ENCODE measurements at places on chromosomes 2 and 18.

- DNase-seq = no peak
Observed at GRCh38 chr2:20627712-20628380, 23.1 kb downstream of the HS1BP3 start.

DNA sequence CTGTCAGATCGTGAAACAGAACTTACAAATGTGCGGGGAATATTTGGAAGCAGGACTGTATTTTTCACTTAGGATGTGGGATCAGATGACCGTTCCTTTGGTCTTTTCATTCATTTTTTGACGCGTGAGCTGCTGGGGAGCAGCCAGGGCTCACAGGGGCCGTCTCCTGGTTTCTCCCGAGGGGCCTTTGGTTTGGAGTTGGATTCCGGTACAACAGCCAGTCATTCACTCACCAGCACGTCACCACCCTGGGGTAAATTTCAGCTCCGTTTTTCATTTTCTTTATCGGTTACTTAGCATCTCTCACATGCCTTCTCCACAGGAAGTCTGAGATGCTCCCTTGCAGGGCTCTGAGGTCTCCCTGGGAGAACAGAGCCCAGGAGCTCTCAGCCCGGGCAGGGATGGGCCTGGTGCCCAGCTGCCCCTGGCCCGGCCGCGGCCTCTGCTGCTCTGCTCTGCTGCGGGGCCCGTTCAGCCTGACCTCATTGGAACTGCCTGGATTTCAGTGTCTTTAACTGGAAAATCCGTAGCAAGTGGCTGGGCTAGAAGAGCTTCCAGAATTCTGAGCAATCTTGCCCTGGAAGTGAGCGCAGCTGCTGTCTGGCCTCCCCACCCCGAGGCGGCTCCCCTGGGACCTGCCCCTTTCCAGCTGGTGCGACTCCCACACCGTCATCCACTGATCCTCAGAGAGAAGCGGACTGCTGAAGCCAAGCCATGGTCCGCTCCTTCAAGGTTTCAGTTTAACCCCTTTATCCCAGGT, 335.6 kb downstream of the EIPR1 start:
- no peak for DNase-seq

- no peak for DNase-seq
Observed at GRCh38 chr2:219116776-219117646, 43.6 kb downstream of the NHEJ1 start.

GRCh38 chr18:48053881-48054816, 123.7 kb upstream of the SMAD2 start:
- DNase-seq = no peak

DNA sequence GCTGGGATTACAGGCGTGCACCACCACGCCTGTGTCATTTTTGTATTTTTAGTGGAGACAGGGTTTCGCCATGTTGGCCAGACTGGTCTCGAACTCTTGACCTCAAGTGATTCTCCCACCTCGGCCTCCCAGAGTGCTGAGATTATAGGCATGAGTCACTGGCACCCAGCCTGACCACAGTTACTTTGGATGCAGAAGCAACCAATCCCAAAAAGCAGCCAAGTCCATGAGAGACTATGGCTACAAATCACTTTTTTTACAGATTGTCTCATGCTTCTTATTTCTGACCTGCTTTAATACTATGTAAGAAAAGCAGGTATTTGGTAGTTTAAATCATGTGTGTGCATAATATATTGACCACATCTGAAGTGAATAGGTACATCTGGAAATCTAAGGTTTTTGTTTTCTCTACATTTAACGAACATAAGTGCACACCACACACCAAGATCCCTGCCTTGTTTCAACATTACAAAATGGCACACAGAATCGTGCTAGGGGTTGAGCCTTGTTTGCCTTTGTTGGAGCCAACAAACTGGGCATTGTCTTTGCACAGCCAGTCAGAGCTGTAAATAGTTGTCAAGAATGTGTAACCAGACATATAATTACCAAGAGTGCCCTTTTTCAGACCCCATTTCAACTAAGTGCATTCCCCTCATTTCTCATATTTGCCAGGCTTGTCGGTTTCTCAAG, 18.3 kb upstream of the MAP4K4 start:
- no peak for DNase-seq

DNA sequence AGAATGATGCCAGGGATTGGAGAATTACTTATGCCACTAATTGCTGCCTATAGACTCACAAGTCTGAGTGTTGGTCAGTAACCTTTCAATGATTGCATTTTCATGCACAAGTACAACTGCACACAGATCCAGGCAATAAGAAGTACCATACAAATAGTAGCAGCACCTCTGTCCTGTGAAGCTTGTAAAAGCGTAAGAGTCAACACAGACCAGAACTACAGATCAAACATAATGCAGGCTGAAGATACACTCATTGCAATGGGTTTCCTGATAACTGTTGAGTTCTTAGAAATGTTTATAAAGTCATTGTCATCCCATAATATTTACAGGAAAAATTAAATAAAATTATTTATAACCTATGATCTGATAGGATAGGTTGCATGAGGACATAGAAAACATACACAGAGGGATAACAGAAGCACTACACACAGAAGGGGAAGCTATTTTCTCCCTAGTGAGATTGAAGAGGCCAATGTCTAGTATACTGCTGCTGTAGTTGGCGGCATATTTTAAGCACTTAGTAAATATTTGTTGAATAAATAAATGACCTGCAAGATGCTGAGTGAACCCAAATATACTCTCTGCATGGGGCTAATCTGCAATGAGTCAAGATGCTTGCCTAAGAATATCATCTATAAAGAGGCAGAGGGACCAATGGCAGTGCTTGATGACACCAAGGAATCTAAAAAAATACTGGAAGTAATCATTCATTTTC, 5.7 kb upstream of the PIK3C3 start:
- no peak for DNase-seq

DNA sequence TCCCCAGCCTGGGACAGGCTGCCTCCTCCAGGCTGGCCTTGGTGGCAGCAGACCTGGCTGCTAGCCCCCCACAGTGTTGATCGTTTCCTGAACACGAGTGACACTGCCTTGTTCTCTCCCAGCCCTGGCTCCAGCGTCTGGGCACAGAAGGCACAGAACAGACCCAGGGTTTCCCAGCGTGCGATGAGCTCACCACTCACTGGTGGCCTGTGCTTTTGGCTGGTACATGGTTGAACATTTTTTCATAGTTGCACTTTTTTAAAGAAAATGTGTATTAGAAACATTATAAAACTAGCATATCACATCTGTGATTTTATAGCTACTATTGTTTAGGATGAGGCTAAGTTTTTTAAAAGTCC, 40.9 kb downstream of the SCTR start:
- no peak for DNase-seq

- DNase-seq = no peak
Observed at GRCh38 chr2:196384729-196385128, 213.4 kb upstream of the STK17B start.

DNA sequence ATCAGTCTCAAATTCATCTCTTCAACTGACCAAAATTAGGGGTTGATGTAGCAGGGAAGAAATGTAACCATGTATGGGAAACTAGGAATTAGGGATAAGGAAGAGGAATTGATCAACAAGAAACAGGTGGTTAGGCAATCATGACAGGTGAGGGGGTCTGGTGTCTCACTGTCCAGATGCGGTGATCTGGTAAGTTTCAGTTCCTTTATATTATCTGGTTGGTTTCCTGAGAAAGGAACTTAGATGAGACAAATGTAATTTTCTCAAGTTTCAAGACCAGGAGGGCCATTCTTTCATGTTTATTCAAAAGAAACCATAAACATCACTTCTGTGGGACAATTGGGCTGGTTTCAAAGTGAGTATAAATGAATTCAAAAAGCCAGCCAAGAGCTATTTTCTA, 306.2 kb upstream of the KCNJ3 start:
- DNase-seq = no peak

GRCh38 chr18:44732238-44732563, 51.5 kb downstream of the SETBP1 start:
- no peak for DNase-seq

- no peak for DNase-seq
Observed at GRCh38 chr18:51212606-51213005, 15.1 kb upstream of the MEX3C start.

- no peak for DNase-seq
Observed at GRCh38 chr18:31657823-31658669, 26.3 kb downstream of the B4GALT6 start.

DNA sequence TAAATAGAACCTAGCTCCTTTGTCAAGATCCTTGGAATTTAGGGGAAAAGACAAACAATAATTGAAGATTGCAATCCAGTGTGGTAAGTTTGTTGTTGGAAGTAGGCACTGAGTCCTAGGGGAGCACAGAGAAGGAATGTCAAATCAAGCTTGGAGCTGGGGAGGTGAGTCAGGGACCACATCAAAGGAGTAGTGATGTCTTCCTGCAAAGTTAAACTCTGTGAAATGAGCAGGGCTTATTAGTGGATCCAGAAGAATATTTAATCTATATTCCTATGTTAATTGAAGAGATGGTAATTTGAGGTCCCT, 41.7 kb upstream of the NABP1 start:
- no peak for DNase-seq

DNA sequence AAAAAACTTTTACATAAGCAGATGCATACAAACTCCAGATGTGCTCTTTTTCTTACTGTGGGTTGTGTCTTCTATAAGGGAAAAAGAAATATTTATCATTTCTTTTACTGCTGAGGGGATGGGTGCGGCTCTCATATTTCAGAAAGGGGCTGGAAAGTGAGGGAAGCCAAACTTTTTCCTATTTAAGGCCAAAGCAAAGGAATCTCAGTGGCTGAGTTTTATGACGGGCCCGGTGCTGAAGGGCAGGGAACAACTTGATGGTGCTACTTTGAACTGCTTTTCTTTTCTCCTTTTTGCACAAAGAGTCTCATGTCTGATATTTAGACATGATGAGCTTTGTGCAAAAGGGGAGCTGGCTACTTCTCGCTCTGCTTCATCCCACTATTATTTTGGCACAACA, at the start of gene COL3A1:
Gene COL3A1 (plus strand): TSS at position 210 of the 400 bp plus-strand sequence. CDS start 117 bp downstream, at position 327.
- no peak for DNase-seq

- no peak for DNase-seq
Observed at GRCh38 chr2:37812414-37812813, 112.7 kb upstream of the RMDN2 start.

DNA sequence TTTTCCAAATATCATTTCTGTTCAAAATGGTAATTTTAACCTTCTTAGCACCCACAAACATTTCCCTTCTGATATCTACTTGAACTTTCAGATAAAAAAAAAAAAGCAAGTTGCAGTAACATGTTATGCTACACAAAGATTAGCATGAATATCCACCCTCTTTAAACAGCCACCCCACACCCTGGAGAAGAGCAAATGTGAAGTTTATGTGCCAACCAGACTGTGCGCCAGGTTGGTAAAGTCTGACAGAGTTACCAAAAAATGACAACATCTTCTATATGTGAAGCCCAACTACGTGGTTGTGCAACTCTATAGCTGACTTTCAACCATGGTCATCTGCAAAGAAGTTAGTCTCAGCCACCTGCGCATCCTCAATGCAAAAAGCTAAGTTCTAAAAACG, 62.6 kb downstream of the BCL11A start:
- no peak for DNase-seq

- no peak for DNase-seq
Observed at GRCh38 chr2:95091885-95092555, 29.6 kb downstream of the MRPS5 start.

DNA sequence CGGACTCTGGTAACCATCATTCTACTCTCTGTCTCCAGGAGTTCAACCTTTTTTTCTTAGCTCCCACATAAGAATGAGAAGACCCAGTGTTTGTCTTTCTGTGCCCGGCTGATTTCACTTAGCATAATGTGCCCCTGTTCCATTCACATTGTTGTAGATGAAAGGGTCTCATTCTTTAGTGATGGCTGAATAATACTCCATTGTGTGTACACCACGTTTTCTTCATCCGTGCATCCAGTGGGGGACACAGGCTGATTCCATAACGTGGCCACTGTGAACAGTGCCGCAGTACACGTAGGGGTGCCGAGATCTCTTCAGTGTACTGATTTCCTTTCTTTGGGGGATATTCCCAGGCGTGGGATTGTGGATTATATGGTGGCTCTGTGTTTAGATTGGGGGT, 72.3 kb upstream of the NFATC1 start:
- DNase-seq = no peak

DNA sequence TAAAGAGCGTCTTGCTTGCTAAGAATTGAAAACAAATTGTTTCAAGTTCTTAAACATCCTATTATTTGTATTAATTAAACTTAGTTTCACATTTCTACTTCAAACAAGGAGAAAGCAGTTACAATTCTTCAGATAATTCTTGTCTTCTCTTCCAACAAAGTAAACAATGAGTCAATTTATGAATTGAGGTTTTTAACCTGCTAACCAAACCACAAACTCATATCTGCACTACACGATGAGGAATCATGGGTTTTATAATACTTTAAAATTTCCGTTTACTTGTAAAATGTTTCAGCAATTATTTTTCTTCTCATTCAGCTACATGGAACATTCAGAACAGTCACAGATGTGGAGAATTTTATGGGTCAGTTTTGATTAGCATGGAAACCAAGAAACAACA, 114.2 kb downstream of the SPIRE1 start:
- DNase-seq = no peak

DNA sequence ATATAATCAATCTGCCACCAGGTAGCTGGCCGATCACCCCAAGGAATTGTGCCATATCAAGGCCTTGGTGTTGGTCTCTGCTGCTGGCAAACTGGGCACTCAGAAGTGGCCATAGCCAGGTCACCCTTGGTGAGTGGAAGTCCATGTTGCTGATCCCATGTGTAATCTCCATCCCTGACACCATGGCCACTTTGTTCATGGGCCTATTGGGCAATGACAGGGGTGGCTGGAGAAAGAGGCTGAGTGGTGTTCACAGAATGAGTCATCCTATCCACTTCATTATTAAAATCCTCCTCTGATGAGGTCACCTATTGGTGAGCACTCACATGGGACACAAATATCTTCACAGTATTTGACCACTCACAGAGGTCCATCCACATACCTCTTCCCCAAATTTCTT, 26.7 kb upstream of the CD226 start:
- DNase-seq = no peak

DNA sequence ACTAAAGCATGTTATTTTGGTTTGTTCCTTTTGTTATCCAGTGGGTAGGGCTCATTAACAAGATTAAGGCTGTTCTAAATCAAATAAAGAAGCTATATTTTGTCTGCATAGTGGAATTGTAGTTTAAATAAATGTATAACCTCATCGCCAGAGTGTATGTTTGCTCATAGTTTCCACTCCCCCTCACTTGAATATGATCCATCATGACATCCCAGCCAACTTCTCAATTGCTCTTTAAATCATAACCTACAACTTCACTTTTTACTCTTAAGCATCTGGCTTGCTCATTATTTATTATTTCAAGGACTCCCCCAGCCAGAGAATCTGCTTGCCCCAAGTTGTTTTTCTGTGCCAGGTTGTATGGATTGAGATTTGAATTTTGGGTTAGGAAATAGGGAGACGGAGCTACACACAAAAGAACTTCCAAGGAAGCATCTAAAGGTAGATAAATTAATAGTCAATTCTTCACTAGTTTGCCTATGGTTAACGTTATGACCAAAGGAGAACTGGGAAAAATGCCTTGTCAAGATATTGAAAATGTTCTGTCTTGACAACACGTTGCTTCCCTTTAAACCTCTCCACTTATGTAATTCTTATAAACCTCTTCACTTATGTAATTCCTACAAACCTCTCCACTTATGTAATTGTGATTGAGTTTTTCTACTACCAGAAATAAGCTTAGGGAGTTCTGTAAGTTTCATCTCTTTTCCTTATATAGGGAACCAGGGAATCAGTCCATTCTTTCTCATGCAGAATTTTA, 55.4 kb upstream of the UPP2 start:
- no peak for DNase-seq

- DNase-seq = no peak
Observed at GRCh38 chr2:219362524-219363164, 25.1 kb downstream of the DNPEP start.
